Activated CD4-positive, CD25-positive, alpha-beta regulatory T cell treated with anti-CD3 and anti-CD28 coated beads, Interleukin-2, amount 50 U/mL, for 16 hours (primary cell): ENCODE measurements at places on chromosomes 2 and 18.
A peak's percentile ranks its signal among the peaks of the same experiment; 100 is the strongest.

DNA sequence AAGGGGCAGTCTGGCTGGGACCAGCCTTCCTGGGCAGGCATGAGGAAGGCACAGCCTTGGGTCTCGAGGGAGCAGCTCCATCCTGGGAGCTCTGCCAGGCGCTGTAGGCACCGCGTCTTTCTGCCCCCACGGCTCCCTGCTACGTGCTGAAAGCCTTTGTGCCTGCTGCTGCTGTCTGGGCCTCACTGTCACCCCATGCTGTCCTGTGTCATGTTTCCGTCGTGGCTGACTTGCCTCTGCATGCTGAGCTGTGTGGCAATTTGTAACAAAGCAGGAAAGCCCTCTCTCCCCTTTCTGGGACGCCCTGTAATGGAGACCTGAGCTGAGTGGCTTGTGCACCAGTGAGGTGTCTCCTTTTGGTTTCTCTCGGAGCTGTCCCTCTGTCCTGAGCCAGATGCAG lies 152.5 kb downstream of the TSN start:
- no peak for DNase-seq

- DNase-seq: no peak
Observed at GRCh38 chr2:181036848-181037603, 56.6 kb downstream of the UBE2E3 start.

GRCh38 chr2:2744107-2744506 lies 413.0 kb upstream of the MYT1L start:
- DNase-seq: no peak

DNA sequence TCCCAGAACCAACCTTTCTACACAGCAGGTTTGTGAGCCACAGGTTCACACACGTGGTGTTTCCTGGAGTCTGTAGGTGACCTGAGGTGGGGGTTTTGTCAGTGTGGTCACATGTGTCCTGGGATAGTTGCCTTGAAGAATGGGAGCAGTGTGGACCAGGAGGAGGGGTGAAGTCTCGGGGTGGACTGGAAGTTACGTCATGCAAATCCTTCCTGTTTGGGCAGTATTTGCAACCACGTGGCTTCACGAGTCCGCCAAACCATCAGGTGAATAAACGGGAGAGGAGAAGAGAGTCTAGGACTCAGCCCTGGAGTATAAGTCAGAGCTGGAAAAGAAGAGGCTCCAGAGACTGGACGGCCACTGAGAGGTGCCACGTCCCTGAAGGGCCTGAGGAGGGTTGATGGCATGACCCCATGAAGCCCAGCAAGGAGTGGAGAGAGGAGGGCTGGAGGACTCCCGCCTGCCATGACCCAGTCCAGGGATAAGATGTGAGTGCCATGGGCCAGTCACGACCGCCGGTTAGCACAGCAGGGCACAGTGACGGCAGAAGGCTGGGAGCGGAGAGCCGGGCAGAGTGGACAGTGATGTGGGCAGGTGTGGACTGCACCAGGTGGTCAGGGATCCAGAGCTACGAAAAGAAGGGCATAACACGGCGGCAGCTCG lies 16.5 kb downstream of the LPIN1 start:
- DNase-seq: no peak

- no peak for DNase-seq
Observed at GRCh38 chr18:11654736-11655605, 34.1 kb upstream of the GNAL start.

- no peak for DNase-seq
Observed at GRCh38 chr2:222955008-222955407, 94.2 kb downstream of the ACSL3 start.

- no peak for DNase-seq
Observed at GRCh38 chr18:48994044-48994651, 43.4 kb upstream of the SMAD7 start.

- no peak for DNase-seq
Observed at GRCh38 chr2:204336153-204336744, 209.0 kb upstream of the PARD3B start.

DNA sequence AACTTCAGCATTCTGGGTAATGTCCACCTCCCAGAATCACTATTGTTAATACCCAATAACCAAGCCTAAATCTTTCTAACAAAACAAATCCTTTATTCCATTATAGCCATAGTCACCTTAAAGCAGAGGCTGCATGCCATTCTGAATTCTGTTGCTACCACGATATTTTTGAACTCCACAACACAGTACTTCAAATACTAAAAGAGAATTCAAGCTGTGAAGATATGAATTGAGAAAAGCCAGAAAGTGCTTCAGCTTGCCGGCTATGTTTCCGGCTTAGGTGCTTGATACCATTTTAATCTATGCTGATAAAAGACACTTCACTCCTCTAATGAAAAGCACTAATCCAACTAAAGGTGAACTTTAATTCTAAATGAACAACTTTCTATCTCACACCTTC lies 41.3 kb downstream of the GAREM1 start:
- no peak for DNase-seq

- no peak for DNase-seq
Observed at GRCh38 chr2:9961013-9961412, 9.5 kb downstream of the GRHL1 start.

DNA sequence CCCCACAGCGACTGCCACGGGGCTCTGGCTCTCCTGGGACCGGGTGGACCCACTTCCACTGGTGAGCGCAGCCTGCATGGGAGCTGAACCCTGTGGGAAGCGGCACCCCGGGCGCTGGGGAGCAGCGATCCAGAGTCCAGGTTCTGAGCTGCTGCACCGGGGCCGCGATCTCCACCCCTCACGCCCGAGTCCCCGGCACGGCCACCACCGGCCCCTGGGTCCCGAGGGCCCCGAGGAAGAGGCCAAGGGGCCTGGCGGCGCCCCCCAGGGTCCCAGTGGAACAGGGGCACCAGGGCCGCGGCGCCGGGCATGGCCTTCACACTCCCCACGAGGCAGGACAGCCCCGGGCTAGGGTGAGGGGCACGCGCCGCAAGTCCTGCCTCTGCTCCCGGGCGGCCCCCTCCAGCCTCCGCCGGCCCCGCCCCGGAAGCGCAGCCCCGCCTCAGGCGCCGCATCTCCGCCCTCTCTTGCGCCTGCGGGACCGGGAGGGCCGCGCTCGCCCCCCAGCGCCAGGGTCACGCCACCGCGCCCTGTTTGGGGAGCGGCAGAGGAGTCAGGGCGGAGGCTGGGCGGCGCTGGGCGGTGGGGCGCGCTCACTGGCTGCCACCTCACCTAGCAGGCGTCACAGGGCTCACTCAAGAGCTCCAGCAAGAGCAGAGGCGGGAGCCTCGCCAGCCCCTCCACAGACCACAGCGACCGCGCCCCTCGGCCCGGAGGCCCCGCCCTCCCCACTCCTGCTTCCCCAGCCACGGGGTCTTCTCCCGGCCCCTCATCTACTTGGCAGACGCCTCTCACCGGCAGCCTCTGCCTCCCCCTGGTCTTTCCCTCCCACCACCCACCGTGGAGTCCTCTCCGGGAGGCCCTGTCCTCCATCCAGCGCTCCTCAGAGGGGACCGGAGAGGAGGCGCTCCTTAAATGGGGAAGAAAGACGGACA lies 26.8 kb downstream of the THAP4 start:
- peak; percentile 80 for DNase-seq

DNA sequence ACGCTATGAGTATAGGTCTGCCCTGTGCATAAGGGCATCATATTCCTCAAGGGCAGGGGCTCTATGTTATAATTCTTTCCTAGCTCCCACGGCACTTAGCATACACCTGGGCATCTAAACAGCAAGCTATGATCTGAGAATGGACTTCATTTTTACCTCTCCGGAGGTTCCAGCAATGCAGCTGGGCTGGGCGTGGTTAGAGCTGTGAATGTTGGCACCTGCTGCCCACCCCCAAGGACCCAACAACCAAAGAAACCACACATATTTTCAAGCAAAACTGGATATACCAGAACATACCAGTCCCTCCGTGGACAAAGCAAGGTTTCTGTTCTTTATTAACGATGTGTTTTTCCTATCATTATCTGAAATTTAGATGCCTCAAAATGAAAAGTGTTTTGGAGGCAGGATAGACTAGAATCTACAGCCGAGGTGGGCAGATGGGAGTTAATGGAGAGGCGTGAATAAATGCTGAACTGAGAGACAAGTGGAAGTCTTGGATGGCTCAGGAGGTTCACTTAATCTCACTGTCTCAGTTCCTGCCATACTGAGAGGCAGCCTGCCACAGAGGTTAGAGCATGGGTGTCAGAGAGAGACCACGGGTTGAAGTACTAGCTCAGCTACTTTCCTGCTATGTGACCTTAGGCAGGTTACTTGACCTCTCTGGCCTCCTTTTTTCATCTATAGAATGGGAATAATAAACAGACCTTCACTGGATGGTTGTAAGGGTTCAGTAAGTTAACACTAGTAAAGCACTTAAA lies 186.6 kb upstream of the SMAD2 start:
- DNase-seq: no peak

GRCh38 chr2:101011152-101011551 lies 9.1 kb downstream of the RPL31 start:
- no peak for DNase-seq
